ENCODE measurements at places on chromosomes 3 and 15. TPM values are rescaled to one million over a fixed set of nuclear protein-coding genes. Genes with fewer than 3 reads are reported as not detected.

GRCh38 chr3:134544316-134544715 lies 58.5 kb downstream of the CEP63 start:
- no peak for DNase-seq
- H3K4me3 ChIP-seq = no peak overlapping the region

The FRG2C gene
- not detected for total RNA-seq

DNA sequence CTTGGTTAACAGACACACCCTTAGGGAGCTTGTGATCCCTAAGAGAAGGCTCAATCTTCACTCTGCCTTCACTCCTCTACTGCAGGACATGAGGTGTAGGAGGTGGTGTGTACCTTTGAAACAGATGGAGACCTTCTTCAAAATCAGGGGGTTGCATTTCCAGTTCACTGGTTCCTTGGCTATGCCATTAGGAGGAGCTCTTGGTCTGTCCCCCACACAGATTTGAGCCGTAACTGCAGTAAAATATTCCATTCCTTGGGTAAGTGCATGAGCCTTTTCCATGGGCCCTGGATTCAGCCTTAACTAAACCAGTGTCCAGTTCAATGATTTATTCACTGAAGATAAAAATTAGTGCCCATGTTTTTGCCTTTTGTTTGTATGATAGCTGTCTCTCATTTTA lies 144.6 kb downstream of the MCTP2 start:
- no peaks in the 10 kb centered on the region for H3K27me3 ChIP-seq
- no peak for DNase-seq
- no peaks in the 10 kb centered on the region for H3K4me1 ChIP-seq
- no peak overlapping the region for H3K27ac ChIP-seq
- H3K4me3 ChIP-seq = no peak overlapping the region

The UBA5 gene
- 33.7 TPM for total RNA-seq

GRCh38 chr3:87798567-87798947 lies 260.2 kb downstream of the CGGBP1 start:
- no peak for DNase-seq
- no peak overlapping the region for H3K4me3 ChIP-seq
- no peaks in the 10 kb centered on the region for H3K36me3 ChIP-seq
- H3K27ac ChIP-seq = no peak overlapping the region
- peaks cover 10% of the 10 kb centered on the region for H3K27me3 ChIP-seq
- no peaks in the 10 kb centered on the region for H3K4me1 ChIP-seq

DNA sequence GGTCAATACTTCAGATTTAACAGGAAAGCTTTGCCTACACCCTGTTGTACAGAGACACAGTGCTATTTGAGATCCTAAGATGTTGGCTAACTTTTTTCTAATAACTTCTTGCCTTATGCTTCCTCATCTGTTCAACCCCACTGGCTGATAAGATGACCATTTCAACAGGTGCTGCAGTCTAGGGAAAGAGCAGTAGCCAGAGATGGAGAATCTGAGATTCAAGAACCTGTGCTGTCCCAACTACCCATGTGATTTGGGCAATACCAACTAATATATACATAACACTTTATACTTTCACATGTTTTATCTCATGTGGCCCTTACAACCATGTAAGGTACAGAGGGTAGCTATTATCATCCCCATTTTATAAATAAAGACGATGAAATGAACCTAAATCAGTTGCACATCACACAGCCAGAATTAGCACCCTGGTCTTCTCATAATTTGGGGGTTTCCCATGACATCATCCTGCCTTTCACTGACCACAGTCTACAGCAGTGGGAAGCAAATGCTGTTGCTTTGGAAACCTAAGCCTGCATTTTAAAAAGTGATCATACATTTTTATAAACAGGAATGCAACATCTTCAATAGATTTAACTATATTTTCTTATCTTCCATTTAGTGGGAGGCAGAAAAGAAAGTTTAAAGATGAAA lies 9.7 kb downstream of the TTC23 start:
- no peaks in the 10 kb centered on the region for H3K36me3 ChIP-seq
- H3K4me1 ChIP-seq = no peaks in the 10 kb centered on the region
- no peak for DNase-seq
- H3K27me3 ChIP-seq = no peaks in the 10 kb centered on the region

- no peaks in the 10 kb centered on the region for H3K27me3 ChIP-seq
- H3K4me1 ChIP-seq = no peaks in the 10 kb centered on the region
- no peak overlapping the region for H3K27ac ChIP-seq
- no peak for DNase-seq
- no peaks in the 10 kb centered on the region for H3K36me3 ChIP-seq
- no peak overlapping the region for H3K4me3 ChIP-seq
Measured at GRCh38 chr3:150249779-150250470, 158.2 kb upstream of the TSC22D2 start.

GRCh38 chr3:17420668-17421067 lies 321.8 kb downstream of the TBC1D5 start:
- H3K4me3 ChIP-seq = no peak overlapping the region
- H3K4me1 ChIP-seq = no peaks in the 10 kb centered on the region
- no peaks in the 10 kb centered on the region for H3K27me3 ChIP-seq
- no peaks in the 10 kb centered on the region for H3K36me3 ChIP-seq
- H3K27ac ChIP-seq = no peak overlapping the region

DNA sequence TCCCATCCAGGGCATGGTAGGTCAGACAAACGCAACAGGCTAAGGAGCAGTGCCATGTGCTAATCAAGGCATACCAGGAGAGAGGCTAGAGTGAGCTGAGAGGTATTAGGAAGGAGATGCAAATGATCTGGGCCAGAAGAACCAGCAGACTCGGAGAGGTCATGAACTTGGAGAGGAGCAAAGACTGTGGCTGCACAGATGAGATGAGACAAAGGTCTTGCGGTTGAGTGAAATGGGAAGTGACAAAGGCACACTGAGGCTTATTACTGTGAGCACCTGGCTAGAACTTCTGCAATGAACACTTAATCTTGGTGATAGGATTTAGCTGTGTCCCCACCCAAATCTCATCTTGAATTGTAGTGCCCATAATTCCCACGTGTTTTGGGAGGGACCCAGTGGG lies 380.2 kb downstream of the ULK4 start:
- no peaks in the 10 kb centered on the region for H3K36me3 ChIP-seq
- no peak overlapping the region for H3K27ac ChIP-seq
- DNase-seq = no peak
- no peaks in the 10 kb centered on the region for H3K4me1 ChIP-seq
- no peaks in the 10 kb centered on the region for H3K27me3 ChIP-seq

GRCh38 chr3:13308380-13308801 lies 111.7 kb downstream of the NUP210 start:
- no peaks in the 10 kb centered on the region for H3K27me3 ChIP-seq
- H3K4me1 ChIP-seq = no peaks in the 10 kb centered on the region
- H3K4me3 ChIP-seq = no peak overlapping the region
- no peak overlapping the region for H3K27ac ChIP-seq
- DNase-seq = peak; percentile 14
- no peaks in the 10 kb centered on the region for H3K36me3 ChIP-seq

DNA sequence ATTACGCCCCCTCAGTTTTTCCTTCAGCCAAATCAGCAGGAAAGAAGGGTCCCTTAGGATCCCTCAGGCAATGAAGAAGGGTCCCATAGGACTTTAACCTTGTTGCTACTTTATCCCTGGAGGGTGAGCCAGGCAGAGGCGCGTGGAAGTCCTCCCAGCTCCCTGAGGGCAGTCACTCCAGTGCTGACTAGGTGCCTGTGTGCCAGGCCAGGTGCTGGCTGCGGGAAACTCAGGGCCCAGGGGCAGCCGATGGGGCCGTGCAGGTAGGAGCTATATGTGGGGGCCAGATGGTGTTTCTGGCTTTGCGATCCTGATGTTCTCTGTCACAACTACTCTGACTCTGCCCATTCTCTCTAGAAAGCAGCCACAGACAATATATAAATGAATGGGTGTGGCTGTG lies 42.8 kb upstream of the IQSEC1 start:
- no peak overlapping the region for H3K4me3 ChIP-seq
- H3K27ac ChIP-seq = no peak overlapping the region
- no peak for DNase-seq
- H3K4me1 ChIP-seq = peaks cover 4% of the 10 kb centered on the region

DNA sequence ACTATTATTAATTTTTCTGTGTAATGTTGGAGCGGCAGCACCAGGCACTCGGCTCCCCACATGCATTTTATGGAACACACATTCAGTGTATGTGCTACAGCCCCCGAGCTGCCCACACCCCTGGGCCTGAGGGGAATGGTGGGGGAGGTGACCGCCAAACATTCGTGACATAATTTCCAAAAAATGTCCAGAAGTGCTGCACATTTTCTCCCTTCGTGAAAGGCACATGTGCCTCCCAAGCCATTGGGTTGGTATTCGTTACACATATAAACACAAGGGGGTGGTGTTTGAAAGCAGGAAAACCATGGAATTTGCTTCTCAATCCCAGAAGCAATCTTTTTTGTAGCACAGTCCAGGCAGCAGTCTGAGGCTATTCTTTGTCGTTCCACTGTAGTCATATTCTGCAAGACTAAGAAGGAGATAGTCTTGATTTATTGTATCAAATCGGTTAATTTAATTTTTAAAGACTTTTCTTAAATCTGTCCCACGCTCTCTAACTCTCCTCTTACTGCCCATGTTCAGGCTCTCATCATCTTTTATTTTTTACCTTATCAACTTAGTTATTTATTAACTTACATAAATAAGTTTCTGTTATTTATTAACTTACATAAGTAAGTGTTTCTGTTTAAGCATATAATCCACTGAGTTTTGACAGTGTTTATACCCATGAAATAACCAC lies 39.2 kb upstream of the POLR2M start:
- no peaks in the 10 kb centered on the region for H3K27me3 ChIP-seq
- H3K36me3 ChIP-seq = no peaks in the 10 kb centered on the region
- no peak overlapping the region for H3K27ac ChIP-seq
- DNase-seq = no peak
- H3K4me1 ChIP-seq = no peaks in the 10 kb centered on the region
- no peak overlapping the region for H3K4me3 ChIP-seq

DNA sequence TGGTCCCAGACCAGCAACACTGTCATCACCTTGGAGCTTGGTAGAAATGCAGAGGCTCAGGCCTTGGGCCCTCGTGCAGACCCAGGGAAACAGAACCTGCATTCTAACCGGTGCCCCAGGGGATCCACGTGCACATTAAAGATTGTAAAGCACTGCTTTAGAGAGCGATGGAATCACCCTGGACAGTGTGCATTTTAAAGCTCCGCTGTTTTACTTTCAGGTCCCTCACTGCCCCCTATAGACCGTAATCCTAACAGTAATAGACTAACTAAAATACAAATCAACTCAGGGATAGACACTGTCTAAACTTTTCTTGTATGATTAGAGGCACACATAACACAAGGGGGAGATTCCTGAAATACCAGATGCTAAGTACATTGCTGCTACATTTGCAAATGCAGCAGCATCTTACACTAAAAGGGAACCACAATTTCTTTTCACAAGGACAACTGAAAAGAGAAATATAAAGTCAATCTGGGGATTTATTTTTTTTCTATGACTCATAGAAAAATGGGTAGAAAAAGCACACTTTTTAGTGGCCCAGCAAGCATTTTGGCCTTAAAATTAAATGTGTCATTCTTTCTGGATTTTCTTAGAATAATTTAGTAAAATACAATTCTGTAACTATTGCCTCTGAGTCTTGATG lies 10.5 kb upstream of the SH3GL3 start:
- no peaks in the 10 kb centered on the region for H3K36me3 ChIP-seq
- DNase-seq = no peak
- H3K4me3 ChIP-seq = no peak overlapping the region
- H3K27ac ChIP-seq = no peak overlapping the region
- H3K27me3 ChIP-seq = no peaks in the 10 kb centered on the region

The COL6A6 gene
- not detected for total RNA-seq

- H3K27me3 ChIP-seq = no peaks in the 10 kb centered on the region
- no peak overlapping the region for H3K27ac ChIP-seq
- H3K4me1 ChIP-seq = no peaks in the 10 kb centered on the region
- DNase-seq = no peak
- no peak overlapping the region for H3K4me3 ChIP-seq
- no peaks in the 10 kb centered on the region for H3K36me3 ChIP-seq
Measured at GRCh38 chr3:29169451-29169850, 111.4 kb upstream of the RBMS3 start.

The COMMD4 gene
- 33.9 TPM for total RNA-seq

The SMCO1 gene
- not detected for total RNA-seq

The C3orf85 gene
- not detected for total RNA-seq

The ASB14 gene
- total RNA-seq = not detected

DNA sequence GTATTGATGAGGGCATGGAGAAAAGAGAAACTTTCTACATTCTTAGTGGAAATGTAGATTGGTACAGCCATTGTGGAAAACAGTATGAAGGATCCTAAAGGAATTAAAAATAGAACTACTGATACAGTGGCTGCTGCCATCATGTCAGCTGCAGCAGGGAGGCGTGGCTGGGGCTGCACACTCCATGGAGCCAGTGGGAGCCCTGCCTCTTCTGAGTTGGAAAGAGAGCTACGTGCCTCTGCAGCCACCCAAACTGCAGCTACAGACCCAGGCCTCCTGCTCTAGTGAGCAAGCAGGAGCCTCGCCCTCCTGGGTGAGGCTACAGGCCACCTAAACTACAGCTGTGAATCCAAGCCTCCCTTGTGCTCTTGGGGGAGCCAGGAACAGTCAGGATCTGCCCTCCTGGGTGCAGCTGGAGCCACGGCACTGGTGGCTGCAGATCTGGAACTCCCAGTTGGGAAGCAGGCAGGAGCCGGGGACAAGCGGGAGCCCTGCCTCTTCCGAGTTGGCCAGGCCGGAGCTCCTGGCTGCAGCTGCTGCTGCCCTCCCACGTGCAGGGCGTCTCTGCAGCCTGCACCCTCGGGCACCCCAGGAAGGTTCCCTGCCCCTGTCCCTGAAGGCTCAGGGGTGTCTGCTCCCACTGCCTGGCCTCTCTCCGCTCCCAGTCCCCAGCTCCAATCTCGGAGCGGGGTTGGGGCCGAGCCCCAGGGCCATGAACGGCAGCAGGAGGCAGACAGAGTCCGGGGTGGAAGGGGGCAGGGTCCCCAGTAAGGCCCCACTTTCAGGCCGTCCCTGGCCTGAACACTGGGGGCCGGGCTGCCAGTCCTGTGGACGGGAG lies 64.5 kb downstream of the THBS1 start:
- H3K4me1 ChIP-seq = peaks cover 20% of the 10 kb centered on the region
- no peak overlapping the region for H3K27ac ChIP-seq
- H3K4me3 ChIP-seq = no peak overlapping the region
- no peaks in the 10 kb centered on the region for H3K36me3 ChIP-seq

- no peak overlapping the region for H3K27ac ChIP-seq
- no peak overlapping the region for H3K4me3 ChIP-seq
- no peaks in the 10 kb centered on the region for H3K36me3 ChIP-seq
- H3K27me3 ChIP-seq = no peaks in the 10 kb centered on the region
Measured at GRCh38 chr15:64779024-64779423, 3.6 kb upstream of the RBPMS2 start.

The MBD4 gene
- total RNA-seq = 58.0 TPM

The SERPINI2 gene
- total RNA-seq = not detected

Measured in CD4-positive, alpha-beta memory T cell (primary cell).